HTR-8/SVneo (cell line): ENCODE measurements at places on chromosomes 12 and 14.
A peak's percentile ranks its signal among the peaks of the same experiment; 100 is the strongest.

DNA sequence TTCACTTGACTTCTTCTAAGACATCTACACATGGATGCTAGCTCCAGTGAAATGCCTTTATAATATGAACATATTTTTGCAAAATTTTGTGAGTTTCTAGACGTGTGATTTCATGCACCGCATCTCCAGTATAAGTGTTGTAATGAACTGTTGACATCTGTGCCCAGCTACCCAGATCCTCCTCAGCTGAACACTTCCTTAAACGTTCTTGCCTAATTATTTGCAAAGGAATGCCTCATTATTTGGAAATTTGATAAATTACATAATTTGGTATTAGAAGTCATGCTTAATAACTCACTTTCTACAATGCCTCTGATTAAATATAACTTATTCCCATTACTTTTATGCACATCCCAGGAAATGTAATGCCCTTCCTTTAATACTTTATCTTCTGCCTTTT, 14.0 kb downstream of the OR11G2 start:
- no peak for DNase-seq

- no peak for DNase-seq
These were observed 6.2 kb downstream of the IFT43 start for GRCh38 chr14:75991753-75992152.

- DNase-seq = no peak
These were observed 193.6 kb upstream of the FSCB start for GRCh38 chr14:44700694-44701093.

- no peak for DNase-seq
These were observed 108.5 kb downstream of the SLC38A1 start for GRCh38 chr12:46160101-46160980.

DNA sequence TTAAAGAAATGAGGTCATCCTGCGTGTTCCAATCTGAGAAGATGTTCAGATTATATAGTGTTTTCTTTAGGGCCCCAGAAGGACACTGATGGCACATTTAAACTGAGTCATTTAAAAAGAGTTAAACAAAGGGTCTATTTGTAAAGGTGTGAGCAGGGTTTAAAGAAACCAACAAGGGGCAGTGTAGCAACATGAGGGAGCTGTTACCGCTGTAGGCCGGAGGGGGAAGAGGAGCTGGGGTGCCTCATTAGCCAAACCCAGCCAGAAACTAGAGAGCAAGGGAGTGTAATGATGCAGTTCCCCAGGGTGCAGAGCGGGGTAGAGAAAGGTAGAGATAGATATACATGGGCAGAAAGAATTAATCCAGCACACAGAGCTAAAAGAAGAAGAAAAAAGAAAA, 160.4 kb downstream of the TBX5 start:
- DNase-seq = no peak

GRCh38 chr12:4769073-4769472, 48.9 kb downstream of the GALNT8 start:
- no peak for DNase-seq

DNA sequence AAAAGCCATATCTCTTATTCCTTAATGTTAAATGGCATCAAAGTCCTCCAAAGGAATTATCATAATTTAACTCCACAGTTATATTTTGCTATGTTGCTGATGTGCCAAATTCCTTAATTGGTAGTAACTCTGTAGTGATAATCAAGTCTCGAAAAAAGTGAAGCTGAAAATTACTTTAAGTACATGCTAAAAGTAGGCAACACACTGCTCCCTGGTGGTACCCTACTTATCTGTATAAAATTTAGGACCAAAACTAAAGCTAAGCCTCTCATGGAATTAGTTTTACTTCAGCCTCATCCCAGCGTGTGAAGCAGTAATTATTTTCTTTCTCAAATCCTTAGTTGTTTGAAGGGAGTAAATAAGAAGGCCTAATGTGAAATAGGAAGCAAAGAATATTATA, 132.8 kb downstream of the TTLL5 start:
- no peak for DNase-seq

- no peak for DNase-seq
These were observed 107.5 kb downstream of the TBC1D30 start for GRCh38 chr12:64931981-64932380.

- no peak for DNase-seq
These were observed 16.9 kb downstream of the BCL2L14 start for GRCh38 chr12:12087693-12088034.

- DNase-seq = peak; percentile 36
These were observed 404.8 kb downstream of the ATP23 start for GRCh38 chr12:58346032-58346632.

DNA sequence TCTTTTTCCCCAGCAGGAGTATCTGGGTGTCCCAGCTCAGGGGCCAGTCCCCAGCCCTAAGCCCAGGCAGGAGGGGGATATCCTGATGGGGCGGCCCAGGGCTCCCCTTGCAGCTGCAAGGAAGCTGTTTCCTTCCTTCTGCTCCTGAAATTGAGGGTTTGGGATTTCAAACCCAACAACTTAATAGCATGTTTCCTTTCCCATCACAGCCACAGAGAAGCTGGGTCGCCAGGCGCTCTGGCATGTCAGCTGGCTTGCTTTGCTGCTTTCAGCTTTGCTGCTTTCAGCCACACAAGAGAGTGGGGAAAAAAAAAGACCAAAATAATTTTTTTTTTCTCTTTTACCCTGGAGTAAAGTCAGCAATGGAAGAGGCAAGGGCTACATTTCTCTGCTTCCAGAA, 30.0 kb downstream of the HVCN1 start:
- DNase-seq = no peak

DNA sequence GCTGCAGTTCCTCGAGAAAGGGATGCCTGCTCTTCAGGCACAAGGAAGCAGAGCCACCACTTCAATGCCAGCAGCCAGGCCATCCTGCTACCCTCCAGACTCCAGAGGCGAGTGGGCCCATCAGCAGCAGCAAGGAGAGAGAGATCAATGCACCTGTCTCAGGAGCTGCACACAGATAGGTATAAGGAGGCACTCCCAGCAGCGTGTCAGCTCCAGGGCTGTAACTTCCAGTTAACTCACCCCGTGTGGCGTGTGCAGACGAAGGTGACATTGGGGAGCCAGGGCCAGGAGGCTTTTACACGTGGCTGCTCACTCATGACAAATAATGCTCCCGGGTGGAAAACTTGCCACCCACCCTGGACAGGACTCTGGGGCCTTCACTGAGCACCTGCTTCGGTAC, 24.2 kb downstream of the GALNT16 start:
- DNase-seq = no peak
